ENCODE measurements at places on chromosomes 7 and 10.

- DNase-seq, result no peak
These were observed 458.5 kb downstream of the GPAM start for GRCh38 chr10:111725050-111725449.

DNA sequence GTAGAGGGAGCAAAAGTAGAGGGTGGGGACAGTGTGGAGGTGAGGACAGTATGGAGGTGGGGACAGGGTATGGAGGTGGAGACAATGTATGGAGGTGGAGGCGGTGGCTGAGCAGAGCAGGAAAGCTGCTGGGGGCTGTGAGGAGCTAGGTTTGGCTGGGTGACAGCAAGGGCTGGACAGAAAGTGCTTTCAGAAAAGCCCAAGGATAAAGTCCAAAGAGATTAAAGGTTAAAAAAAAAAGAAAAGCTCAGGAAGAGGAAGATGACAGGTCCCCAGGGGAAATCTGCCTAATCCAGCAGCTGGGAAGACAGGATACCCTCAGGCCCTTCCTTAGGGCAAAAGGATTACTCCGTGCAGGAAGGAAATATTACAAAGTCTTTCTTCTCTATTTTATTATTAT lies 32.1 kb upstream of the PFKFB3 start:
- peak; percentile 61 for DNase-seq

GRCh38 chr7:137674048-137674447 lies 172.7 kb downstream of the DGKI start:
- no peak for DNase-seq

DNA sequence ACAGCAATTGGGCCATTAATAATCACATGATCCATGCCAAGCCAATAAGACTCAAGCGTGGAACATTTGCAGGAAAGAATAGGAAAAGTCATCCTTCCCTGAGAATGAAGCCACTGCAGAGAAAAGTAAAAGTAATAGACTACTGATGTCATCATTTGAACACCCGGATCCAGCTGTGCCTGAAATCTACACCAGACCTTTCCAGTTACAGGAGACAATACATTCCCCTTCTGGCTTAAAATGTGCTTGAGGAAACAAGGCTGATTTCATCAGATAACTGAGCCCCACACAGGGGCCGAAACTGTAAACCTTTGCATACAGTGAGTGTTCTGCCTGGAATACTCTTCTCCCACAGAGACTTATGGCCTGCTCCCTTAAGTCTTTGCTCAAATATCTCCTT lies 232.8 kb downstream of the KCNMA1 start:
- DNase-seq, result no peak

- DNase-seq, result peak; percentile 46
These were observed 17.3 kb upstream of the NRBF2 start for GRCh38 chr10:63115732-63116383.

DNA sequence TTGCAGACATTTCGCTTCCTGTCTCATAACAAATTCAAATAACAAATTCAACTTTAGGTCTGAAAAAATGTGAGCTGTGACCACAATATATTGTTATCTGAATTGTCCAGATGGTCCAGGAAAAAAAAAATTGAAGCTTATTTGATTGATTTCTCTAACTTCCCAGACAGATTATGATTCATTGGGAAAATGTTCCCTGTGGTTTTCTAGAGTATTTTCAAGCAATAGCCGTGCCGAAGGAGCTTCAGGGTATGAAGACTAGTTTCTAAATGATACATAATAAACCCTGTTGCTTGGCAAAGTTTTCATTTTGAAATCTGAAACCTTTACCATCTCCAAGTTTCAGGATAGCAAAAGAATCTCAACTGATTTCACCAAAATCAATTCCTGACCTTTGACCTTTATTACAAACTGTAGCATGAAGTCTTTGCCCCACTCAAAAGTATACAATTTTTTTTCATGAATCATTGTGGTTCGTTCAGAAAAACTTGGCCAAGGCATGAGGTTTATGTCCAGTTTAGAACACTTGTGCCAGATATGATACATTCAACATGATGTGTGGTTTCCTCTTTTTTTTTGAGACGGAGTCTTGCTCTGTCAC lies 109.9 kb downstream of the JCAD start:
- DNase-seq, result no peak

GRCh38 chr7:141012696-141013344 lies 1.9 kb downstream of the MRPS33 start:
- no peak for DNase-seq

- no peak for DNase-seq
These were observed 78.4 kb downstream of the CARD11 start for GRCh38 chr7:2965301-2965700.

DNA sequence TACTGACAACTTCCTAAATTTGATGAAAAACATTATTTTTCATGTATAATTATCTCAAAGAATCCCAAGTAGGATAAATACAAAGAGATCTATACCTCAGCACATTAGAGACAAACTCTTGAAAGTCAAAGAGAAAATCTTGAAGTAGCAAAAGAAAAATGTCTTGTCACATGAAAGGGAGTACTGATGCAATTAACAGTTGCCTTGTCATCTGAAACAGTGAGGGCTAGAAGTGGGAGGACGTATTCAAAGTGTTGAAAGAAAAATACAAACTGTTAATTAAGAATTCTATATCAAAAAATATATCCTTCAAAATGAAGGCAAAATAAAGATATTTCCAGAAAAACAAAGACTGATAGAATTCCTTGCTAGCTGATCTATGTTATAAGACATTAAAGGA lies 35.5 kb upstream of the ARHGAP22 start:
- DNase-seq, result no peak

- DNase-seq, result no peak
These were observed 134.8 kb upstream of the ZMIZ1 start for GRCh38 chr10:78933828-78934531.

DNA sequence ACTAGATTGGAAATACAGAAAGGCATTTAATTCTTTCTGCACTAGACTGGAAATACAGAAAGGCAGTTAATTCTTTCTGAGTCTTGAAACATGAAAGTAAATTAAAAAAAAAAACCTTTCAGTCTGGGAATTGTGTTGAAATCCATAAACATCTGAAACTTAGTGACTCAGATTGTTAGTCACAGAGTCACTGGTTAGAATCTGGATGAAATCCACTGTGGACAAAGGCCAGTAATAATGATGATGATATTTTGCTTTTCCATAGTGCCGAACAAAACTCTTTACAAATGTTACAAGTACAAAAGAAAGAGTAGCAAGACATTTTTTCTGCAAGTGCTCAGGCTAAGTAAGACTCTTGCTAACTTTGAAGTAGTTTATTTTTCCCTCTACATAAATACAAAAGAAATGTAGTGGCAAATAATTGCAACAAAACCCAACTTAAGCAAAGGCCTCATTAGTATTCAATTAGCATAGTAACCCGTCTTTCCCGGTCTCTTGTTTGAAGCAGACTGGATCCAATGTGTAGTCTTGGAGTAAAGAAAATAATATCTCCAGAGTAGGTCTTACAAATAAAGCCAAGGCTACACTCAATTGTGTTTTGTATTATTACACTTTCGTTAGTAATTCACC lies 5.8 kb upstream of the PRTFDC1 start:
- no peak for DNase-seq

- no peak for DNase-seq
These were observed 200.6 kb downstream of the TWIST1 start for GRCh38 chr7:18916826-18917225.

- DNase-seq, result no peak
These were observed 26.4 kb downstream of the GRK5 start for GRCh38 chr10:119233821-119234220.

GRCh38 chr10:24350070-24350921 lies 141.4 kb downstream of the KIAA1217 start:
- no peak for DNase-seq

GRCh38 chr10:125520968-125521367 lies 162.0 kb downstream of the TEX36 start:
- no peak for DNase-seq

- DNase-seq, result no peak
These were observed 16.3 kb downstream of the SMURF1 start for GRCh38 chr7:99127636-99128035.

GRCh38 chr7:110835218-110835617 lies 255.7 kb upstream of the LRRN3 start:
- DNase-seq, result peak; percentile 23

DNA sequence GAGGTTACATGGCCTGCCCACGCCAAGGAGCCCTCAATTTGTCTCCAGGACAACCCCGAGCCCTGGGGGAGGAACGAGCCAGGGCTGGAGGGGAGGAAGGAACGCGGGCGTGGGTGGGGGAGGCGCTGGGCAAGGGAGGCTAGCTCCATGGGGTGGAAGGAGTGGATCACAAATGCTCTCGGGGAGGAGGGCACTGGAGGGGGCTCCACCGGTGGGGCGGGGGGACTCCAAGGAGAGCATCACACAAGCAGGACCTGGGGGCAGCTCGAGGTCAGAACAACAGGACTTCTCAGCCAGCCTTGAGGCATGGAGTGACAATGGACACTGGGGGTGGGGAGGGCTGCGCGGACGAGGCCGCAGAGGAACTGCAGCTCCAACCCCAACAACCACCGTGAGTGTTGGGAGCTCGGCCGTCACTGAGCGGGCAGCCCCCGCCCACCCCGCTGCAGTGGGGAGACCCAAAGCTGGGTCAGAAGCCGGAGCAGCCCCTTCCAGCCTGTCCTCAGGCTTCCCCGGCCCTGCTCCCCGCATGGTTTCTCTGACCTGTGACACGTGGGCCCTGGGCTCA lies 41.1 kb downstream of the STK32C start:
- DNase-seq, result no peak

DNA sequence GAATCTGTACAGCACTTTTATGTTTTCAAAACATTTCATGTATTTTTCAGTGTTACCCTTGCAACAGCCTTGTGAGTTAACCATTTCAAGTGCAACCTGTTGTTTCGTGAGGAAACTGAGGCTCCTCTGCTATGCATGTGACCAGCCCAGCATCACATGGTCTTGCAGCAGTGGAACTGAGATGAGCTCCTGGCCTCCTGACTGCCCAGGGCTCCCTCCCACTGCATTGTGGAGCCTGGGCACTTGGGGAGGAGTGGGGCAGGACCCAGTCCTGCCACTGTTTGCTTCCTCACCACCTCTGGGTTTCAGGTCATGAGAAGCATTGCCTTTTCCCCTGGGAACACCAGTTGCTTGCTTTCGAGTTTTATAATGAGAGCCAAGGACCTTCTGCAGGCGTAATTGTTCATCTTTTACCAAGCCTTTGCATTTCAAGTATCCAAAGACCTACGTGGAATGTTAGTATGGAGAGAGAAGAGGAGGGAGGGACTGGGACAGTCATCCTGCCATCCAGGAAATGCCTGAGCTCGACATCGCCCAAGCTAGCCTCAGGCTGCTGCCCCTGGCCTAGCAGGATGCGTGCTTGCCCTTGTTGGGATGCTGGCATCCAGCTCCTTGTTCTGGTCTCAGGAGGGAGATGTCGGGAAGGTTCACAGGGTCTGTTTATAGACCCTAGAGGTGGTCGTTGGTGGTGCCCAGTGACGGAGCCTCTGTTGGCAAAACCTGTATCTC lies 32.3 kb upstream of the BHLHA15 start:
- DNase-seq, result no peak

DNA sequence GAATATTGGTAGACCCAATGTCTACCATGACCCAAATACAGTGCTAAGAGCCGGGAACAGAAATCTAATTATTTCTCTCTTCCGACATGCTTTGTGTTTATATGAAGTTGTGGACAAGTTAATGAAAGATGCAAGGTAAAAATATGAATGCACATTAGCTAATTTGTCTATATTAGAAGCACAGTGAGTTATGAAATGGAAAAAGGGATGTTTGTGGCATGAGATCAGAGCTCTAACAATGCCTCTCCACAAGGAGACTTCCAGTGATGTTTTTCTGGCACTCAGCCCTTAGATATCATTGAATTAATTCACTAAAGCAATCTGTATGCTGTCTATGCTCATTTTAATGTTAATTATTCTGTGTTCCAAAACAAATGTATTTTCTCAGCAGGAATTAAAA lies 897.2 kb downstream of the CNTNAP2 start:
- no peak for DNase-seq

GRCh38 chr7:108836256-108836655 lies 266.6 kb downstream of the DNAJB9 start:
- no peak for DNase-seq

GRCh38 chr10:83310688-83311087 lies 828.6 kb upstream of the GHITM start:
- no peak for DNase-seq

DNA sequence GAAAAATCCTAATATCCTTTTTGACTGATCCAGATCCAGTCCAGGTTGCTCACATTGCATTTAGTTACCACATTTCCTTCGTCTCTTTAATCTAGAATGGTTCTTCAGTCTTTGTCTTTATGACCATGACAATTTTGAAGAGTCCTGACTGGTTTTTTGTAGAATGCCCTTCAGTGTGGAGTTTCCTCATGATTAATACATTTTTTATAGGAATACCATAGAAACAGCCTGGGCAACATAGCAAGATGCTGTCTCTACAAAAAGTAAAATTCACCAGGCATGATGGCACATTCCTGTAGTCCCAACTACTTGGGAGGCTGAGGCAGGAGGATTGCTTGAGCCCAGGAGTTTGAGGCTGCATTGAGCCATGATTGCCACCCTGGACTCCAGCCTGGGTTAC lies 285.0 kb upstream of the KAT6B start:
- no peak for DNase-seq

DNA sequence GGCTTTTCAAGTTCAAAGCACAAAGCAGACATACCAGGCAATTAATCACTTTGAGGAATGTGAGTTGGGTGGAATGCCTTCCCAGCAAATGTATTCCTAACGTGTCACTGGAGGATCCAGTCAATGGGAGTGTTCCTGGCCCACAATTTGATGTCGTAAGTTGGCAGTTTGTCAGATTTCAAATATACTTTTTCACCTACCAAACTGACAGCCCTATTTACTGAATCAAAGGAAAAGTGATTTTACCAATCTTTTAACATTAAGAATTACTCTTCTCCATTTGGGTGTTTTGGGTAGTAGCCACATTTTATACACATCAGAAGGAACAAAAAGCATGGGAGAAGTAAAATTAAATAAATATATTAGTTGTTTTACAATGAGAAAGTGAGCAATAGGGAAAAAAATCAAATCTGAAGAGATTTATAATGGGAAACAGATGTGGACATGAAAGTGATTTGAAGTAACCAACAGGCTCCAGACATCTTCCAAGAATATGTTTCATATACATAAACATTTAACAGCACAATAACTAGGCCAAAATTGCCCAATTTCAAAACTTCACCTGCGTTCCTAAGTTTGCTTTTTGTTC lies 222.9 kb downstream of the MTERF1 start:
- no peak for DNase-seq

- peak; percentile 53 for DNase-seq
These were observed 252.9 kb downstream of the MAD1L1 start for GRCh38 chr7:1979591-1980560.

Data from transverse colon (tissue), 4 donors.